Activated T-helper 1 cell treated with Interleukin-2 at 50 U/mL for 16 hours (primary cell): ENCODE measurements at places on chromosomes 4 and X.
A peak's percentile ranks its signal among the peaks of the same experiment; 100 is the strongest.

DNA sequence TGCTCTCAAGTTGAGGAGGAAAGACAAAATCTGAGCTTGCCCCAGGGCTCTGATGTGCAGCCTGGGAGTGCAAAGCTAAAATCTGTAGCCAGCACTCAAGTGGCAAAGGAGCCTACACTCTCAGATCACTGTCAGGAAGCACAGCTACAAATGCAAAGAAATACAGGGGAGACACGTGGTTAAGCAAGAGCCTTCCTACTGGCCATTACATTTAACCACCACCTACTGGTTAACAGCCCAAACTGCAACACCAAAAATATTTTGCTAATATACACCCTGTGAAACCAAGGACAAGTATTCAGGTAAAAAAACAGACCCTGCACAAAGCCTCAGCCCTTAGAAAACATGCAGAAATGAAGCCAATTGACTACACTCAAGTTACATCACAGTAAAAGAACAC is 170.4 kb upstream of the FGF16 start:
- DNase-seq = no peak

DNA sequence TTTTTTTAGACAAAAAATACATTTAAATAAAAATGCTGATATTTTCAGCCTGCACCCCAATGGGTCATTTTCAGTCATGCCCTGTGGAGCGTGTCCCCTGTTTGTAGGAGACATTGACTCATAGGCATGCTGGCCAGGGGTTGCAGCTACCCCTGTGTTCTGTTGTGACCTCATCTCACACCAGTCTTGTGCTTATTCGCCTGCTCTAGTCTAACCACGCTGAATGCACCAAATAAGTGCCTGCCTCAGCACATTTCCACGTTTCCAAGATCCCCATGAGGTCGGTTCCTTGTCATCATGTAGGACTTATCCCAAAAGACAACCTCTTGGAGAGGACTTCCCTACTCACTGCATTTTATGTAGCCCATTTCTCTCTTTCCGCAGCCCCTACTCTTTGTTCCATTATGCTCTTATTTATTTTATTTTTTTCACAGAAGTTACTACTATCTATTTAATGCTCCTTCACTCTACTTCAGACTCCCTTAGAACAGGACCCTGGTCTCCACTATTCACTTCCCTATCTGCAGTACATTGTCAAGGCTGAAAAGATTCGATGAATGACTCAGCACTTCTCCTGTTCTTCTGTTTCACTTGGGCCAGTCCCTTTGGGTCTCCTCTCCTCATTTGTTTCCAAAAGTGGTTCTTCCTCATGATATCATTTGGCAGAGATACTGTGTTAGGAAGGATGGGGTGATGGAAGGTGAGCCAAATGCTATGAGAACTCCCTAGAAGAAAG is 109.7 kb downstream of the MSL3 start:
- DNase-seq = no peak

DNA sequence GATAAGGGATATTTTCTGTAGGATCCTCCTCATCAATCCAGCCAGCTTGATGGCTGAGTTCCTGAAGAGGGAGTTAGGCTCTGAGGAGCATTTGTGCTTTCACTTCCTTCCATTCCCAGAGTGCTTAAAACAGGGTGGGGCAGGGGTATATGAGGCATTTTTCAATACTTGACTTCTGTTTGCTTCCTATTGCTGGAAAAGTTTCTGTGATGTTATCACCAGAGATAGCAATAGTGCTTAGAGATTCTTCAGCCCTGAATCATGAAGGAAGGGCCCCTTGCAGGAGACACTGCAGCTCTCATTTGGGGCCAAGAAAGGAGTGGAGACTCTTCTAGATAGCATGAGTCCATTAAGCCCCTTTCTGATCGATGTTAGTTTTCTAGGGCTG is 166.7 kb upstream of the RPS6KA3 start:
- DNase-seq = no peak

GRCh38 chr4:138090150-138090917 is 151.8 kb downstream of the SLC7A11 start:
- DNase-seq = no peak

- no peak for DNase-seq
Observed at GRCh38 chr4:156330436-156331031, 376.9 kb upstream of the CTSO start.

DNA sequence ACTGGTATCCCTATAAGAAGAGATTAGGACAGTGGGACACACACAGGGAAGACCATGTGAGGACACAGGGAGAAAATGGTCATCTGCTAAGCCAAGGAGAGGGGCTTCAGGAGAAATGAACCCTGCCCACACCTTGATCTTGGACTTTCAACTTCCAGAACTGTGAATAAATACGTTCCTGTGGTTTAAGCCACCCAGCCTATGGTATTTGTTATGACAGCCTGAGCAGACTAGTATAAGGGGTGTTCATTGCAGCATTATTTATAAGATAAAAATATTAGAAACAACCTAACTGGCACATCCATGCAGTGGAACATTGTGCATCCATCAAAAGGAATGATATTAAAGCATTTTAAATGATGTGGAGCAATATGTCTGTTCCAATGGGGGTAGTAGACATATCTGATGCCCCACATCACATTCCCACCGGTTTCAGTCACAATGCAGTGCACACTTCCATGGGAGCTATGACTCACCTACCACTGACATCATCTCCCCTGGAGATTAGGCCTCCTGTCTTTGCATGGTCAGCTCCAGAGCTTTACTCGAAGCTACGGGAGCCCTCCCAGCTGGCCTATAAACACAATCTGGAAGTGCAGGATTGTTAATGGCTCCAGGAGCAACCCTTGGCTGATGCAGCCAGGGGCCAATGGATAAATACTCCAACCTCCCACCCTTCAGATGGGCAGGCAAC is 38.9 kb upstream of the MAMLD1 start:
- no peak for DNase-seq

DNA sequence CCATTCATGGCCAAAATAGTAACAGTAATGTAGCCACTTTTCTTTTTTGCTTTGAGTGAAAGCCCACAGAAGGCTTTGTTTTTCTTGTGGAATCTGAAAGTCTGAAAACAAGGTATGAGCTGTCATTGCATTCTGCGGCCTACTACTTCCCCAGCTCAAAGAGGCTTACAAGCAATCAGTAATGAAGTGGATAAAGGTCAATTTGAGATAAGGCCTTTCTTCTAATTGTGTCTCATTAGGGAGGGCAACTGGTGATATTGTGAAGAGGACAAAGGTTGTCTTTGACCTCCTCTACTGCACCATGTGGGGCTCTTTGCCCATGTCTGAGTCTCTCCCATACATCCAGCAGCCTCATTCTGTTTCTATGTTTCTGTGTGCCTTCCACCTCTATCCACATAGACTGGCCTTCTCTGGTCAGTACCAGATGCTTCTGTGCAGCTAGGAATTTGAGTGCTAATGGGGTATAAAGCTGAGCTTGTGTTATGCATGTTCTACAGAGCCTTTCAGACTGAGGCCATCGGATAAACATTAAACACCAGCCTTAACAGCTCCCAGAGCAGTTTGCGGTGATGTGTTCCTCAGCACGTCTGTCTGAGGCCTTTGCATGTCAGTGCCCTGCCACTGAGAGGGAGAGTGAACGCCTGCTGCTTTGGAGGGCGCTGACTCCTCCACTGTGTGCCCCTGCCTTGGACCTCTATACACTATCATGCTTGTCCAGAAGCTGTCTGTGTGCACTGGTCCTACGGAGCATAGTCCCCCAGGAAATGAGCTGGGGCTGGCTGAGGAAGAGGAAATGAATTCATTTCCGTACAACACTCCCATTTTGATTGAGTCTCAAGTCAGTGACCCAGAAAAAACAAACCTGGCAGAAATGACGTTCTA is 80.2 kb downstream of the SH2D1A start:
- no peak for DNase-seq

GRCh38 chr4:17613761-17614415 is 553 bp upstream of the MED28 start:
- DNase-seq = peak; percentile 11

GRCh38 chr4:40348000-40348399 is 12.9 kb downstream of the CHRNA9 start:
- DNase-seq = no peak

GRCh38 chr4:26413582-26413981 is 76.7 kb downstream of the CCKAR start:
- DNase-seq = no peak

- no peak for DNase-seq
Observed at GRCh38 chrX:11766487-11766886, 8.4 kb downstream of the MSL3 start.
